ENCODE measurements at places on chromosomes 3 and 15.
A peak's percentile ranks its signal among the peaks of the same experiment; 100 is the strongest.

DNA sequence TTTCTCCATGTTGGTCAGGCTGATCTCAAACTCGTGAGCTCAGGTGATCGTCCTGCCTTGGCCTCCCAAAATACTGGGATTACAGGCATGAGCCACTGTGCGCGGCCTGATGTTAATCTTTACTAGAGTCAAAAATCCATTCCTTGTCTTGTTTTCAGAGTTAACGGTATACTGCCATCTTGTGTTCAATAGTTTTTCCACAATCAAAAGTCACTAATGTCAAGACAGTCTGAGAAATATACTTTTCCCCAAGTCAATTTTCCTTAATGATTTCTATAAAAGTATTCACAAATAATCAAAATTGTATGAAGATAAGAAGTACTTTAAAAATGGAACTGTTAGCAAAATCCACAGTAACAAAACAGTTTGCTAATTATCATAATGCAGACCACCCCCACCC lies 8.5 kb downstream of the CRBN start:
- DNase-seq = no peak

GRCh38 chr3:51992017-51992682 lies 3.5 kb downstream of the RPL29 start:
- no peak for DNase-seq

DNA sequence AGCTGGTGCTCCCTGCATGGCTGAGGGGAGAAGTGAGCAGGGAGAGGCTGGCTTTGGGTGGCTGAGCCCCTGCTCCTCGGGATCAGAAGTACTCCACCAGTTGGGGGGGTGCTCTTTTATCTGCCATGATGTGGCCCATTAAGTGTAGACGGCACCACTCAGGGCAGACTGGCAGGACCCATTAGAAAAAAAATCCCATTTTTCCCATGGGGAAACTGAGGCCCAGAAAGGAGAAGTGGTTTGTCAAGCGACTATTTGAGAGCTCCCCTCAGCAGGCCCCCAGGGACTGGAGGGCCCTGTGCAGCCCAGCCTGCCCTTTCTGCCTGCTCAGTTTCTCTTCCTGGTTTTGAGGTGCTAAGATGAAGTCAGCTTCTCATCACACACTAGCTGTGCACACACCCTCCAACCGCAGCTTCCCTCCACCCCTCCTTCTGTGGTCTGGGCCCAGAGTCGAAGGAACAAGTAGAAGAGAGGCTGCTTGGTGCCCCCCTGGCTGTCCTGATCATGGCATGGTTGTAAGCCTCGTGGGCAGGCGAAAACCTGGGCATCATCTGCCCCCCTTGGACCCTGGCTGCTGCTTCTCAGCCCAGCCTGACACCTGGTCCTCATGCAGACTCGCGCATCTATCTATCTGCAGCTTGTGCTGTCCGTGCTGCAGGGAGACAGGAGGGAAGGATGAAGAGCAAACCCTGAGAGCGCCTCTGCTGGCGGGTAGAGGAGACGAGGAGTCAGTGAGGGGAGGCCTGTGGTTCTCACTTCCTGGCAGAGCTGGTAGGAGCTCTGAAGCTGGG lies 5.6 kb downstream of the CSK start:
- peak; percentile 94 for DNase-seq

DNA sequence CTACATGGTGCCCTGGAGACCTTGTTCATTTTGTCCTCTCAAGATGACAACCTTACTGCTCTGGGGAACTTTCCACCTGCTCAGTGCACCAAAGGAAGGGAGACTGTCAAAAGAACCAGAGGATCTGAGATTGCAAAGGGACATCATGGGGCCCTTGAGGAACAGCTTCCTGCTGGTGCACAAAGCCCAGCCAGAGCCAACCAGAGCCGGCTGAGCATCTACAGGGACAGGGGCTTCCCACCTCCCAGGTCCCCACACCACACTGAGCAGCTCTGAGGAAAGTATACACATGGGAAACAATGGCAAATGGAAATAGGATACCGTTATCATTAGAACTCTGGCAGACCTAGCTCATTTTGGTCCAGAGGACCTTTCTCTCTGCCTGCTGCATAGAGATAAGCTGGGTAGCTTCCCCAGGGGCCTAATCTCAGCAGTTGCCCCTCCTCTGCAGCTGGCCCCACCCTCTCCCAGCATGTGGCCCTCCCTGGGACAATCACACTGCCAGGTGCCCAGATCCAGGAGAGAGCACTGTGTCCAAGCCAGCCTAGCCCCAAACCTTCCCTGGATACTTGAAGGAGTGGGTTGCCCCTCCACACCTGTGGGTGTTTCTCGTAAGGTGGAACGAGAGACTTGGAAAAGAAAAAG lies 123.4 kb upstream of the PRR20G start:
- DNase-seq = no peak

GRCh38 chr15:81268881-81269601 lies 54.9 kb downstream of the STARD5 start:
- no peak for DNase-seq

DNA sequence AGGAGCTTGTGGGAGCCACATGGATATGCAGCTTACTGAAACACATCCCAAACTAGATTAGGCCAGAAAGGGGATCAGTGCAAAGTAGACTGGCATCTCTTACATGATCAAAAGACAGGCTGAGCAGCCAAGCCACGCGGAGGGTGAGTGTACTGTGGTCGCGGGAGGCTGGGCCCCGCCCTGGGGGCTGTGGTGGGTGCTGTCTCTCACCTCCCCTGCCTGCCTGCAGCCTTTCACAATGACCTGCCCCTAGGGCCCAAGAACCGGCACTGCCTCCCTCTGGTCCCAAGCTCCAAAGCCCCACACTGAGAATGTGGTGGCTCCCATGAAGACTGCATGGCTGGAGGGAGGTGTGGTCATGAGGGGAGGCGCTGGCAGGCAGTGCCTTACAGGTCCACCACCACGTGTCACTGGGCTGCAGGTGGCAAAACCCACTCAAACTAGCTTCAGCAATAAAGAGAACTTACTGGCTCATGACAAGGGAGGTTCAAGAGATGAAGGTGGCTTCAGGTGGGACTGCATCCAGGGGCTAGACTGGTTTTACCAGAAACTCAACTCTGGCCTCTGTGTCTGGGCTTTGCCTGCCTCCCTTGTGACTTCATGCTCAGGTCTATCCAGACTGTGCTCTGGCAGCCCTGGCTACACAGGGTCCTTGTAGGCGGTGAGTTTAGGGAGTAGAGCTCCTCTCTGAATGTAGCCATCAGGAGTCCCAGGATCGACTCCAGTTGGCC lies 27.4 kb upstream of the PLXND1 start:
- DNase-seq = no peak

DNA sequence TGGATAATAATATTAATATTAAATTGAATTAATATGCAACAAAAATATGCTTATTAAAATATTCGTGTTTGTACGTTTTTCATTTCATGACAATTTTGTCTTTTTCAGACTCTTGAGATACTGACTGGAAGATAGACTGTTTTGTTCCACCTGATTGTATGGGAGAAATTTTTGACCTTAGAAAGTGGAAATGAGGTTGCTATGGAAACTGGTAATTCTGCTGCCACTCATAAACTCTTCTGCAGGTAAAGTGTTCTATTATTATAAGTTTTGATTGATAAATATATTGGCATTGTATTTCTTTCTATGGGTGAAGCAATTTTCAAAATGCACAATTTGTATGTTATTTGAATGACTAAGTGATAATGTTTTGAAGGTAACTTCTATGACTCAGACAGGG lies 55.0 kb downstream of the CNTN6 start:
- DNase-seq = no peak

GRCh38 chr3:54698054-54698453 lies 229.8 kb downstream of the LRTM1 start:
- DNase-seq = no peak

DNA sequence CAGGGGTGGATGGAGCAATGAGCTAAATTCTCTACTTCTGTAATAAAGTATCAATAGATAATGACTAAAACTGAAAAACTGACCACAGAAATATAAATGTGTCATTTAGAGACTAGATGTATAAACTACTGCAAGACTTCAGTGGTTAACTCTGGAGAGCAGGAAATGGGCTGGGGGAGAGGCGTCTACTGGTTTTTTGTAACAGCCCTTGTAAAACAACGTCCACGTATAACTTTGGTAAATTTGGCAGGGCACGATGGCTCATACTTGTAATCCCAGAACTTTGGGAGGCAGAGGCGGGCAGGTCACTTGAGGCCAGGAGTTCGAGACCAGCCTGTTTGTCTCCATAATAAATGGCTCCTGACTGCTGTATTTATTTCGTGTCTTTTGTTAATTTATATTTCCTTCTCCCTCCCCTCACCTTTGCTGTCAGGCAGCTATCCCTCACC lies 12.5 kb downstream of the RAB27A start:
- peak; percentile 45 for DNase-seq

DNA sequence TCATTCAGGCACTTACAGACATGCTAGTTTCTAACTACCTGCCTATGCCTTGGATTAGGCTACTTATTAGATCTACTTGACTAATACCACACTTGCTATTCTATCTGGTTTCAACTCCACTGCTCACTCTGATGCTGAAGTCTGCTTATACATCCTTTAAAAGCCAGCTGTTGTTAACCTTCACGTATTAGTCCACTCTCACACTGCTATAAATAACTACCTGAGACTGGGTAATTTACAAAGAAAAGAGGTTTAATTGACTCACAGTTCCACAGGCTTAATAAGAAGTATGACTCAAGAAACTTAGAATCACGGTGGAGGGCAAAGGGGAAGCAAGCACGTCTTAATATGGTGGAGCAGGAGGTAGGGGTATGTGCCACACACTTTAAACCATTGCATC lies 47.7 kb upstream of the ANKRD28 start:
- no peak for DNase-seq

DNA sequence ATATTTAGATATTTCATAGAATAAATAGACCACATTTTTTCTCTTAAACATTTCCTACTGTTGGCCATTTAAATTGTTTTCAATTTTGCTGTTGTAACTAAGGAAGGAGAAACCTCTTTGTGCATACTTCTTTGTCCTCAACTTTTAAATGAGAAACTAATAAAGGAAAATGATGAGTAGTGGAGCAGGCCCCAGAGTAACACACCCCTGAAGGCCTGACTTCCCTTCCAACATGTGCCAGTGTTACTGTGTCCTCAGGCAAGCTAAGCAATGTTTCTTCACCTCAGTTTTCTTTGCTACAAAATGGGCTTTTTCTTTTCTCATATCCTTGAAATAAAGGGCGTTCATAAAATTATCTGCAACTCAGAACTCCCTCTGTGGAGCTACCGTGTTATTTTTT lies 53.7 kb downstream of the RPL22L1 start:
- no peak for DNase-seq

GRCh38 chr15:59741274-59741906 lies 52.3 kb upstream of the BNIP2 start:
- no peak for DNase-seq

DNA sequence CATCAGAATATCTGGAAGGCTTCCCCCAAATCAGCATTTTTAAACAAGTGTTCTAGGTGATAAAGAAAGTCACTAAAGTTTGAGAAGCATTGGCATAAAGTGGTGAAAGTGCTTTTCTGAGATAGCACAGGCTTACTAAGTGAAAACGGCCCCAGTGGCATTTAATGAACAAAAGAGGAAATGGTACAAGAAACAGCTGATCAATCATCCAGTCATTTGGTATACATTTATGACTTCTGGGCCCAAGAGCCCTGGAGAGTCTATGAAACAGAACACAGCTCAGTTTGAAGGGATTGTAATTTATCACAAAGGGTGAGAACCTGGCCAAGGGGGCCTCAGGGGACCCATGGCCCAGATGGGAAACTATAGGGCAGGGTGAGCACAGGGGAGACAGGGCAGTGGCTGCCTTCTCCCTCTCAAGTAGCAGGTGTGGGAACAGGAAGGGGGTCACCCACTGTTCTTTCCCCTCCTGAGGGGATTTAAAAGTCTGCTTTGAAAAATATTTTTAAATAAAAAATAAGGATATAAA lies 265.5 kb upstream of the ROPN1 start:
- no peak for DNase-seq

- no peak for DNase-seq
These were observed 9.1 kb upstream of the INO80 start for GRCh38 chr15:41125063-41125669.

DNA sequence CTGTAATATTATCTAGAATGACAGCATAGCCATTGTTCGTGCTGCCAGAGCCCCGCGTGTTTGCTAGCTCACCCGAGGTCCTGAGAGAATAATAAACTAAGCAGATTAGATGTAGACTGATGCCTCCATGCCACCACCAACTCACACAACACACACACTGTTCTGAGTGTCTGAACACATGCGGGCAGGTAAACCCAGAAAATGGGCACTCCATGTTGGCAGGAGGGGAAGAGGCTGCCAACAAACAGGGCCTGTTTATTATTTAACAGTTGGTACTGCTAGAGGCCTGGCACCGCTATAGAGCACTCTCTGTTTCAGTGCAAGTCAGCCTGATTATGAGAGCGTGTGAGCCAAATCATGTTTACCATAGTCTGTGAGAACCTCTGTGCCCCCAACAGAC lies 299.0 kb downstream of the ZBTB20 start:
- DNase-seq = no peak

- DNase-seq = peak; percentile 73
These were observed 8.8 kb upstream of the ELP6 start for GRCh38 chr3:47522082-47522987.

- no peak for DNase-seq
These were observed 469.9 kb downstream of the GBE1 start for GRCh38 chr3:81291586-81291985.

Data from stimulated activated naive B cell treated with anti-CD40 and anti-IgM and Interleukin-4, amounts not matched to agents 10 μg/mL and 1 μg/mL and 100 μg/mL, for 72 hours (primary cell).